Stomach (tissue), 19 donors: ENCODE measurements at places on chromosomes 3 and 15. TPM values are rescaled to one million over a fixed set of nuclear protein-coding genes. Genes with fewer than 3 reads are reported as not detected.

AP3B2 gene
- total RNA-seq = 0.29 TPM

ZKSCAN7 gene
- total RNA-seq = 5.8 TPM

TIMP4 gene
- total RNA-seq = 3.6 TPM

MYRIP gene
- total RNA-seq = 10.7 TPM

TGM4 gene
- total RNA-seq = not detected

ANKRD63 gene
- not detected for total RNA-seq

MYLK gene
- total RNA-seq = 483 TPM

CYP1A2 gene
- not detected for total RNA-seq

GOLGA6L6 gene
- total RNA-seq = not detected

CCR8 gene
- not detected for total RNA-seq

IGF2BP2 gene
- 303 TPM for total RNA-seq

RNF111 gene
- total RNA-seq = 14.5 TPM

RTP4 gene
- 4.2 TPM for total RNA-seq

IGSF11 gene
- total RNA-seq = not detected

IL12A gene
- total RNA-seq = 35.9 TPM

GCNT3 gene
- total RNA-seq = 10.1 TPM

TTLL13 gene
- not detected for total RNA-seq

AZI2 gene
- 86.6 TPM for total RNA-seq

CHRD gene
- 6.8 TPM for total RNA-seq
